Sigmoid colon (tissue), 7 donors: ENCODE measurements at places on chromosomes 12 and 14.

- DNase-seq = no peak
These were observed 29.3 kb downstream of the CALM1 start for GRCh38 chr14:90426031-90426540.

DNA sequence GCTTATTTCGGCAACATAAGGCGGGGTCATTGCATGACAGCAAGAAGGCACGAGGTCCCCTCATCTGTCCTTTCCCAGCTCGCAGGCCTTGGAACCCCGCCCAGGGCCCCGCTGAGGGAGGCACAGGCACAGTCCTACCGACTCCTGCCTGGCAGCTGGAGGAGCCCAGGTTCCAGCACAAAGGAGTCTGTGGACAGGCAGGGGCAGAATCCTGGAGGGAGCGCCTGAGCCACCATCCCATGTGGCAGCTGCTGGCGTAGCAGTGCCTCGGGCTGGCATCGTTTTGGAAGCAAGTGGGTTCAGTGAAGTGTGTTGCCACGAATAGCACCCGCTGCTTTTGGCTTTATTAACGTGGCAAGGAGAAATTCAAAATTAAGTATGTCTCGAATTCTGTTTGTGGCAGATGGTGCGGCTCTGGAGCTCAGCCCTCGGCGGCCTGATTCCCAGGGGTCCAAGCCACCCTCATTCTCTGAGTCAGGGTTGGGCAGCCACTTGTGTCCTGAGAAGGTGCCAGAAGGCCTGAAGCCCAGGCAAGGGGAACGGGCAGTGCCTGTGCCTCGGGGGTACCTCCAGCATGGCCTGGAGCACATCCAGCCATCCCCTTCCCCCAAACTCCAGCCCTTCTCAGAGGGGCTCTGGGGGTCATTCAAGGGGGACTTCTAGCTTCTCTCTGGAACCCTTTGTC is 35.9 kb downstream of the SLC8B1 start:
- no peak for DNase-seq

DNA sequence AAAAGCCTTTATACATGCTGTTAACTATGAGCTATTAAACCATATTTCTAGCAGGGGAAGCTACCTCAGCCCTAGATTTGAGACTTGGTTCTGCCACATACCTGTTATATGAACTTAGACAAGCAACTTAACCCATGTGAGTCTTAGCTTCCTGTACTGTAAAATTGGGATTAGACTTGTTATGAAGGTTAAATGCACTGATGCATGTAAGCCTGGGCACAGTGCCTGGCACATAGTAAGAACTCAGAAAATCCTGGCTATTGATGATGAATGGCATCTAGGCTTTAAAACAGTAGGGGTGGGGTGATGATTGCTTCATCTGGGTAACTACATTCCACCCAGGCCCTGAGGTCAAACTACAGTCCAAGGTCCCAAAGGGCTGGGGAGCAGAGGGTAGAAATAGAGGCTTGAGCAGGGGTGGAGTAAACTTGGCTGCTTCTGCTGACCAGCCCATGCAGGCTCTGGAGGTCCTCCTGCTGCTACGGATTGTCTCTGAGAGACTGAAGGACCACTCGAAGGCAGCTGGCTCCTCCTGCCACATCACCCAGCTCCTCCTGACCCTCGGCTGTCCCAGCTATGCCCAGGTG is 11.3 kb downstream of the ESPL1 start:
- no peak for DNase-seq

DNA sequence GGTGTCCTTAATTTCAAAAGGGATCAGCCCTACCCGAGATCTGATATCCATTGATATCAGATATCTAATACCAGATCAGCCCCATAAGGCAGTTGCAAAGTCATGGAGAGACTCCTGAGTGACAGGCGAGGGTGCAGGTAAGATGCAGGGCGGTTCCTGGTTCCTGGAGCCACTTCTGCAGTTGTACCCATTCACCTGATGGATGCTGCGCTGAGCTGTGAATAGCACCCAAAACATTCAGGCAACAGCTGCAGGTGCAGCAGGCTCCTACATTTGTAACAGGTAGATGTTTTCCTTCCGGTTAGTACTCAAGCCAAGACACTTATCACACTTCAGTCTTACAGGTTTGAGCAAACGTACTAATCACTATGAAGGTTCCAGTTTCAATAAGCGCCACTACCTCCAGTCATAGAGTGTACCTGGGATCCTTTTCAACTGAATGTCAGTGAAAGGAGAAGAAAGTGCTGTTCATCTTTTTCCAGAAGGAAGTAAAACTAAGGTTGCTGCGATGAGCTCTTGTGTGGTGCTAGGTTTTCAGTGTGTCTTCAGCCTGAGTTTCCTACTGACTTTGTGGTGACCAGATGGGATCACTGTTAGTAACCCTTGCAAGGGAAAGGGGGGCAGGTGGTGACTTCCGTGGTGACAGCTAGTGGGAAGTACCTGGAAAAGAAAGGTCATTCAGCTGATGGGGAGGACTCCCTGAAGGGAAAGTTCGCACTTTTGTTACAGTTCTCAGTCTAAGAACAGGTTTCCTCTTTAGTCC is 1.9 kb downstream of the ATP6V0A2 start:
- no peak for DNase-seq

- DNase-seq = no peak
These were observed 233.6 kb downstream of the KTN1 start for GRCh38 chr14:55813630-55814029.
